ENCODE measurements at places on chromosomes 2 and 18. TPM values are rescaled to one million over a fixed set of nuclear protein-coding genes. Genes with fewer than 3 reads are reported as not detected.

- no peak overlapping the region for H3K27ac ChIP-seq
- peak; percentile 15 for DNase-seq
- H3K36me3 ChIP-seq: no peaks in the 10 kb centered on the region
- H3K27me3 ChIP-seq: no peaks in the 10 kb centered on the region
- no peak overlapping the region for H3K4me3 ChIP-seq
- H3K4me1 ChIP-seq: no peaks in the 10 kb centered on the region
Observed at GRCh38 chr18:62838475-62839098, 123.2 kb downstream of the PHLPP1 start.

DNA sequence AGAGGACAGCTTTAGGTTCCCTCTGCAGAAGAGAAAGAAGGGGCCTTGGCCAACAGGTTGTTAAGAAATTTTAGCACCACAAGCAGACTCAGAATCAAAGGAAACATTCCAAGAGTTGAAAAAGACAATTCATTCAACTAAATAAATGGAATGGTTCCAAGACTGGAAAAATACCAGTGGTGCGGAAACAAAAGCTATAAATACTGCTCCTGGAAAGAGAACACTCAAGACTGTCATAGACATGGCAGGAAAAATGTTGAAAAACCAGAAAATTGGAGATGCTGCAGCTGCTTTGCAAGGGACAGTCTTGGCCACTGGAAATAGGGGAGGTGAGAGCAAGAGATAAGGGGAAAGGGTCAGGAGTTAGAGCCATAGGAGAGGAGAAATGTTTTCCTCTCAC is 312.7 kb upstream of the CYRIA start:
- H3K27ac ChIP-seq: no peak overlapping the region
- DNase-seq: no peak
- no peaks in the 10 kb centered on the region for H3K4me1 ChIP-seq
- no peak overlapping the region for H3K4me3 ChIP-seq

GRCh38 chr2:105858868-105859693 is 114.4 kb downstream of the NCK2 start:
- no peak overlapping the region for H3K27ac ChIP-seq
- H3K4me3 ChIP-seq: no peak overlapping the region
- peaks cover 10% of the 10 kb centered on the region for H3K36me3 ChIP-seq
- H3K27me3 ChIP-seq: no peaks in the 10 kb centered on the region

DNA sequence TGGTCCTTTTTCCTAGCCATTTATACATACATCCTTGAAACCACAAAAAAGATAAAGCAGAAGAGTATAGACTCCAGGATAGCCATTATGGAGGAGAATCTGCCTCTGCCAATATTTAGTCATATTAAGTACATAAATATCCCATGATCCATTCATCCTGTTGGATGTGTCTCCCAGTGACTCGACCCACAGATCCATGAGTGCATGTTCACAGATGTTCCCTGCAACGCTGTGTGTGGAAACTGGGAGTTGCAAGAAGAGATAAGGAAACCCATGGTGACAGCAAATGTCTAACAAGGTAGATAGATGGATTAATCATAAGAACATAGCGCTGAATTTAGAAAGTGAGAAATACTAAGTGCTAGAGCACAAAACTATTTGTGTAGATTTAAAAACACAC is 34.5 kb downstream of the STK39 start:
- no peak for DNase-seq
- no peaks in the 10 kb centered on the region for H3K27me3 ChIP-seq
- no peaks in the 10 kb centered on the region for H3K36me3 ChIP-seq

GRCh38 chr2:65662654-65663432 is 230.4 kb upstream of the SPRED2 start:
- no peaks in the 10 kb centered on the region for H3K4me1 ChIP-seq
- no peak overlapping the region for H3K4me3 ChIP-seq
- DNase-seq: peak; percentile 68
- no peaks in the 10 kb centered on the region for H3K27me3 ChIP-seq

HJURP gene
- polyA plus RNA-seq: 11.4 TPM

GRCh38 chr2:207479198-207479785 is 50.5 kb upstream of the CREB1 start:
- peaks cover 3% of the 10 kb centered on the region for H3K4me1 ChIP-seq
- H3K36me3 ChIP-seq: no peaks in the 10 kb centered on the region
- H3K27me3 ChIP-seq: no peaks in the 10 kb centered on the region
- no peak for DNase-seq

DNA sequence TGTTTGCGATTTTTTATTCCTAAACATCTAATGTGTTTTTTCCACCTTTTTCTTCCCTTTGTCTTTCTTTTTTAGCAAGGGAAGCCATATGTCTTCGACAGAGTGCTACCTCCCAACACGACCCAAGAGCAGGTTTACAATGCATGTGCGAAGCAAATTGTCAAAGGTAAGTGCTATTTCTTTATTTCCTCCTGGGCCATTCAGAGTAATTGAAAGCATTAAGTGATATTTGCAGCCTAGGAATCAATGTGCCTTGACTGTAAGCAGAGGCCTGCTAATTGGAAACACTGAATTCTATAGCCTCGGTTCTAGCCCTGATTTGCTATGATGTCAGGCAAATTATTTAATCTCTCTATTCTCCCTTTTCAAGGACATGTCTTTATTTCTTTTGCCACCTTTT is 47.0 kb downstream of the KIF5C start:
- H3K27me3 ChIP-seq: no peaks in the 10 kb centered on the region
- H3K36me3 ChIP-seq: peaks cover 10% of the 10 kb centered on the region
- no peak overlapping the region for H3K27ac ChIP-seq

DNA sequence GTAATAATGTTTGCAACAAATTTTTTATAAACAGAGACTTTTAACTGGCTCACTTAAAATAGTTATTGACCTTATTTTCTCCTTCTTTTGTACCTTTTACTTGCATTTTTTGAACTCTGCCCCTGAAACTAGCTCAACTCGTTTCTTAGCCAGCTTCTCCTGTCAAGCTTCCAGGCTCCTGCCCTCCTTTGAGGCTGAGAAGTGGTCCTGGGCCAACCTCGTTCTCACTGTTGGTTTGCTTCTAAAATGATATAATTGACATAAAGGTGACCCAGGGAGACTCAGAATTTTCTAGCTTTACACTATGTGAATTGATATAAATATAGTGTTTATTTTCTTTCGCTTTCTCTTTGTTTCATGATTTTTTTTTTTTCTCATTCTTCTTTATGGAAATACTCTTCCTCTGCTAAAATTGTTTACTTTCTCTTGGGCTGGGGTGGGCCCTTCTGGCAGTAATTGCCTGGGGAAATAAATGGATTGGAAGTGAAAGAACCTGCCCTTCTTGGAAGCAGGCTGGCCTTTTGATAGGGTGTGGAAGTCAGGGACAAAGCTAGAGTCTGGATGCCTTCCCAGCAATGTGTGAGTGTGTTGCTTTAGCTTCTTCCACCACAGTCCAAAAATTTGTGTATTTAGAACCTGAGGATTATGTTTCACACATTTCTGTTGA is 30.7 kb downstream of the GPD2 start:
- peaks cover 3% of the 10 kb centered on the region for H3K4me1 ChIP-seq
- no peak overlapping the region for H3K4me3 ChIP-seq
- no peaks in the 10 kb centered on the region for H3K27me3 ChIP-seq
- peak; percentile 67 for DNase-seq
- peak overlapping the region; percentile 64 for H3K27ac ChIP-seq
- no peaks in the 10 kb centered on the region for H3K36me3 ChIP-seq

GRCh38 chr18:59705145-59705544 is 7.9 kb upstream of the CCBE1 start:
- H3K4me3 ChIP-seq: no peak overlapping the region
- no peaks in the 10 kb centered on the region for H3K36me3 ChIP-seq
- no peak overlapping the region for H3K27ac ChIP-seq
- H3K27me3 ChIP-seq: peaks cover 18% of the 10 kb centered on the region
- no peak for DNase-seq

Measured in spinal cord (tissue), 10 donors.